ENCODE measurements at places on chromosomes 16 and 17. TPM values are rescaled to one million over a fixed set of nuclear protein-coding genes. Genes with fewer than 3 reads are reported as not detected.

The ASPA gene
- polyA plus RNA-seq = not detected

The TM4SF5 gene
- polyA plus RNA-seq = not detected

The TK1 gene
- polyA plus RNA-seq = 57.5 TPM

The CIBAR2 gene
- not detected for polyA plus RNA-seq

The CDH5 gene
- polyA plus RNA-seq = 1.1 TPM

The CNP gene
- polyA plus RNA-seq = 82.8 TPM

The RNF43 gene
- 5.0 TPM for polyA plus RNA-seq

The SLC22A31 gene
- polyA plus RNA-seq = 36.3 TPM

The NEUROD2 gene
- not detected for polyA plus RNA-seq

The KRT28 gene
- not detected for polyA plus RNA-seq

The RASD1 gene
- polyA plus RNA-seq = 24.3 TPM

The CCL16 gene
- not detected for polyA plus RNA-seq

The GOT2 gene
- 201 TPM for polyA plus RNA-seq

The CAPNS2 gene
- not detected for polyA plus RNA-seq

The FSCN2 gene
- 2.4 TPM for polyA plus RNA-seq

The CALB2 gene
- 0.34 TPM for polyA plus RNA-seq

The TBC1D26 gene
- polyA plus RNA-seq = 8.9 TPM

The PDK2 gene
- polyA plus RNA-seq = 146 TPM

The IQCK gene
- 13.2 TPM for polyA plus RNA-seq

The SEPTIN12 gene
- 2.2 TPM for polyA plus RNA-seq

The KRT12 gene
- not detected for polyA plus RNA-seq

The ARL17A gene
- 30.4 TPM for polyA plus RNA-seq

Measured in cardiac muscle cell (in vitro differentiated cells and primary cell).